RPMI7951 (cell line): ENCODE measurements at places on chromosomes 1 and 21. TPM values are rescaled to one million over a fixed set of nuclear protein-coding genes. Genes with fewer than 3 reads are reported as not detected.
A peak's percentile ranks its signal among the peaks of the same experiment; 100 is the strongest.

DNA sequence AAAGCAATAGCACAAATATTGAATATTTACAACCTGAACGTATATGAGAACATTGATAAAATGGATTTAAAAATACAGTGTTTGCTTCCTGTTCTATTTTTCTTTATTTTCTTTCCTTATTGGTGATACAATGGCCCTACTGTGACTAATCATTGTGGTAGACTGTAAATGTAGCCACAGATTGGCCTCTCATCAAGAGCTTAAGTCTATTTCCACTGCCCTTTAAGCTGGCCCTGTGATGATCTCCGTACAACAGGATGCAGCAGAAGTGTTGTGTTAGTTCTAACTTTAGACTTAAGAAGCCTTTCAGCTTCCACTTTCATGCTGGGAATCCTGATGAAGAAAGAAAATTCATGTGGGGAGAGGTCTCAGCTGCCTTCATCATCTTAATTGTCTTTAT lies 285.6 kb upstream of the B3GALT2 start:
- peak; percentile 18 for DNase-seq

- DNase-seq, result no peak
These were observed 12.0 kb downstream of the ADGRL2 start for GRCh38 chr1:81812712-81813111.

DNA sequence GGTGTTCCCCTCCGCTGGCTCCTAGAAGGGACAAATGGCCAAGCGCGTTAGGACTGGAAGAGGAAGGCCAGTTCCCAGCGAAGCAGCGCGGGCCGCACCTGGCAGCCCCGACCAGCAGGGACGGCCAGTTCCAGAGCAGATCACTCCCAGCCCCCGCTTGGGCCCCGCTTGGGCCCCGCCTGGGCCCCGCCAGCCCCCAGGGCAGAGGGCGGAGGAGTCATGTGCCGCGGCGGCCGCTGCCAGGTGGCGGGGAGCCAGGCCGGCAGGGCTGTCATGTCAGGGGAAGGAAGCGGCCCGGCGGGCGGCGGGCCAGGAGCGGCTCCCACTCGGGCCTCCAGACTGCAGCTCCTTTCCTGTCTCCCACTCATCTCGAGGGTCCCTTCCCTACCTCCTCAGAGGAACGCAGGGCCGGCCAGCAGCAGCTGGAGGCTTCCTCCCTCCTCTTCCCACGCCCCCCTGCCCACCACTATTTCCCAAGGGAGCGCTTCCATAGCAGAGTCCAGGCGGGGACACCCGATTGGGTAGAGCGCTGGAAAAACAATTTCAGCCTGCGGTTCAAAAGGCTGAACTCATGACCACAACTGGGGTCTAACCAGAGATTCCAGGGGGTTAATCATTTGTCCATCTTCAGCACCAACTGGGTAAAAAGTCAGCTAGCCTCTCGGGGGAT lies 16.5 kb downstream of the ZNF697 start:
- DNase-seq, result peak; percentile 93

DNA sequence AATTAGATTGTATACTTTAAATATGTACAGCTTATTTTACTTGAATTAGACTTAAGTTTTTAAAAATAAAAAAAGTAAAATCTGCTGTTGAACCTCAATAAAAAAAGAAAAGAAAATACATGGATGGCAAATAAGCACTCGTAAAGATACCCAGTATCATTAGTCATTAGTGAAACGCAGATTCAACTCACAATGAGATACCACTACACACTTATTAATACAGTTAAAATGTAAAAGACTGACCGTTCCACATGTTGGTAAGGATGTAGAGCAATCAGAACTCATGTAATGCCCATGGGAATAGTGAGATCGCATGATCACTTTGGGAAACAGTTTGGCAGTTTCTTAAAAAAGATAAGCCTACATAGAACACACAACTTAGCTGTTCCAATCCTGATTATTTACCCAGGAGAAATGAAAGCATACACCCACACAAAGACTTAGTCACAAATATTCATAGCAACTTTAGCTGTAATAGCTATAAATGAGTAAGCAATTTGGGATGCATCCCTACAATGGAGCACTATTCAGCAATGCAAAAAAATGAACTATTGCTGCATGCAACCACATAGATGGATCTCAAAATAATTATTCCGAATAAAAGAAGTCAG lies 7.3 kb downstream of the SH2D1B start:
- DNase-seq, result peak; percentile 24

DNA sequence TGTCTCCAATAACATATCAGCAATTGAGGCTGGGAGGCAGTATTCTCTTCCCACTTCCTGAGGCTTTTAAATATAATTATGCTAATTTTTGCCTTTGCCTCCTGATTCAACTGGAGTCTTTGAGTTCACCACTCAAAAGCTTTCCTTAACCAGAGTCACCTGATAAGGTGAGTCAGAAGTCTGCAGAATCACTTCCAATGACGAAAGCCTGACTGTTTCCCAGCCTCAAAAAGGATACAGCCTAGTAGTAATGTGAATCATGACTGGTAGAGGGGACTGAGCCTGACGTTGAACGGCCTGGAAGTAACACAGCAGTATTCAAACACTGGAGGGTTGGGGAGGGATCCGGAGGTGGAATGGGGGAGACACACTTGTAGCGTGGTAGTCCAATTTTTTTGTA lies 10.4 kb upstream of the MRPL9 start:
- peak; percentile 17 for DNase-seq

- no peak for DNase-seq
These were observed 198.2 kb upstream of the FGGY start for GRCh38 chr1:59098655-59099054.

DNA sequence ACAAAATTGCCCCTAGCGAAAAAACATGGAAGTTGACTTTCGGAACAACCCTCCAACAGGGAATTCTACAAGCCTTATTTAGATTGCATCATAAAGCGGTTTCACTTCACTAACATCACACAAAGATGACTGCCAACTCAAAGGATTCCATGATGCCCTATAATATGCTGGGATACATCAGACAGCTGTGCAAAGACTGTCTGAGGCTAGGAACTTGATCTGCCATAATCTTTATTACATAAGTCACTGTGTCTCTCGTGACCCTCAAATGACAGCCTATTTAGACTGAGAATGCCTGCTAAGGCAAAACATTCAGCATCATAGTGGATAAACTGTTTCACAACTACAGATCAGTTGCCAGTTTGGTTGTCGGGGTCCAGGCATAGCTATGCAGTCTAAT lies 23.8 kb downstream of the FH start:
- DNase-seq, result no peak

GRCh38 chr1:237031480-237031879 lies 10.5 kb upstream of the RYR2 start:
- peak; percentile 27 for DNase-seq

DNA sequence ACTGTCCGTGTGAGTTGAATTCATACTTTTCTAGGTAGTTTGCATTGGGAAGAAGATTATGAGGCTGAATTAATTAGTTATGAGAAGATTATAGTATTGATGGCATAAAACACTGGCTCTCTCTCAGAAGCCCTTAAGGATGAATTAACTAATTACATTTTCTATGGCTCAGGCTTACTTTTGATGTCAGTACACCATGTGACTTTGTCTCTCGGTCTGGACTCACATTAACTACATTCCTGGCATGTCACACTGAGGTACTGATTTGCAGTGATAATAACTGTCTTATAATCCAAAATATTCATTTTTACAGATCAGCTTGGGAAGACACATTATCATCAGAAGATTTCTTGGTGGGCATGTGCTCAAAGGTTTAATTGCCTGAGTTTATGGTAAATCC lies 362.2 kb downstream of the ZP4 start:
- DNase-seq, result no peak

DNA sequence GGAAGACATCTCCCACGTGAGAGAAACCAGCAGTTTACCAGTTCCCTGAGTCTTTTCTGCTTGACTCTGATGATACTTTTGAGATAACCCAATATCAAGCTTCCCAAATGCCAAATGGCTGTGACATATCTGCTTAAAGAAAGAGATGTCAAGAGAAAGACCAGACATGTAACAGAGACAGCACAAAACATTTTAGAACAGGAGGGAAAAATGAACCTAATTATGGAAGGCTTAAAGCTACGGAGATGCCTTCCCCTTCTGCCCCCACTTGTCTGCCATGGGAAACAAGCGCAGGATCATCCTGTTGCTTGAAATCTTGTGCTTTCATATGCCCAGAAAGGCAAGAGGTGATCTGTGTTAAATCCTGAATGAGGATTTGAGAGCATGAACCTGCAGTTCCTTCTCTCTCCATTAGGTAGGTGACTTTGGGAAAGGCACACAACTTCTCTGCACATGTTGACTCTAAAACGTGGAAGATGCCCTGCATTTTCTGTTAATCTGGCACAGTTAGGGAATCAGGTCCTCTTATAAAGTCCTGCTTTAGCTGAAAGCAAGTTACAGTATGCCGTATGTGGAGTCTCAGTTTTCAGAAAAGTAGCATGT lies 46.7 kb upstream of the MTR start:
- DNase-seq, result no peak

DNA sequence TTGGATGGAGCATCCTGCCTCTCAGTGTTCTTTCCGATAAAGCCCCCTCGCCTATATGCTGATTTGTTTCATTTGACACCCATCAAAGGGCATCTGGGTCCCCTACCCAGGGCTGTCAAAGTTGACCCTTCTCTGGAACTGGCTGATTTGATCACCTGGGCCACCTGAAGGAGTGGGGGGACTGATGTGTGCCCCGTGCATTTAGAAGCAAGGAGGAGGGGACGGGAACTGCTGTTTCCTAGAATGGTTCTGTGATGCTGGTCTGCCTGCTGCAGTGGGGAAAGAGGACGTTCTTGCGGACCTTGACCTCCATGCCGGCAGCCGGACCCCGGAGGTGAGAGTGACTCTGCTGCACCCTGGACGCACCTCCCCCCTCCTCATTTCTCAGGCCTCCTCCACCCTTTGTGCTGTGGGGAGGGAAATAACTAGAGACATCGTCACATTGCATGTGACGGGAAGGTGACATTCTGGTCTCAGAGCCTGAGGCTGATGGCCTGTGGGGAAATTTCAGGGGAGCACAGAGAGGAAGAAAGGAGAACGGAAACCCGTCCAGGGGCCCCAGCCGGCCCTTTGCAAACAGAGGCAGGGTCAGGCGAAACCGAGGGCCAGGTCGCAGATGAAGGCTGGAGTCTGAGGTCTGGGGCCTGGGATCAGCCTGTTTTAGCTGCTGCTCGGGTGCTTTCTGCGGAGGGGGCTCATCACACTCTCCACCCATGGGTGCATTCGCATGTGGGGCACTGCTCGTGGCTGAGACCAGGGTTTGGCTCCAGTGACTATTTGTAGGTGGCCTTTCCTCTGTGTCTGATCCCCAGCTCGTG lies 25.7 kb downstream of the CRYAA start:
- DNase-seq, result no peak

- no peak for DNase-seq
These were observed 11.2 kb upstream of the CACYBP start for GRCh38 chr1:174988539-174988938.

DNA sequence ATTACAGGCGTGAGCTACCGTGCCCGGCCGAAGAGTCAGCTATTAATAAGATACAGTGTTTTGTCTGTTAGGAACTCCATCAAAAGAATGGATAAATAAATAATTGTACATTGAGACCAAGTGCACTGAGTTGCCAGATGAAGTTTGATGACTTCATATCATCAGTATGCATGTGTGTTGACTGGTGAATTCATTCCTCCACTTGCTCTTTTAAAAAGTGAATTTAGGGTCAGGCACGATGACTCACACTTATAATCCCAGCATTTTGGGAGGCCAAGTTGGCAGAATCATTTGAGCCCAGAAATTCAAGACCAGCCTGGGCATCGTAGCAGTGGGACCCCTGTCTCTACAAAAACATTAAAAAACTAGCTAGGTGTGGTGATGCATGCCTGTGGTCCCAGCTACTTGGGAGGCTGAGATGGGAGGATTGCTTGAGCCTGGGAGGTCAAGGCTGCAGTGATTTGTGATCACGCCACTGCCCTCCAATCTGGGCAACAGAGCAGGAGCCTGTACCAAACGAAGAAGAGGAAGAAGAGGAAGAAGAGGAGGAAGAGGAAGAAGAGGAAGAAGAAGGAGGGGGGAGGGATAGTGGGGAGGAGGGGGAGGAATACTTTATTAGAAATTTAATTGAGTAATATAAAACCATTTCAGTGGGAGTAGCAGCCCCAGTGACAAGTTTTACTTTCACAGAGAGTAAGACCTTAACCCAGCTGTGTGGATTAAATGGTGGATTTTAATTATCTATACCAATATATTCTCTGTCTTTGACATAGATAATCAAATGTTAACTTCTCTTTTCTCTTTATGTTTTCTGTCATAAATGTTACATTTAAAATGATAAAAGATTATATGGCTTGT lies 74.9 kb downstream of the CCDC18 start:
- DNase-seq, result peak; percentile 52

DNA sequence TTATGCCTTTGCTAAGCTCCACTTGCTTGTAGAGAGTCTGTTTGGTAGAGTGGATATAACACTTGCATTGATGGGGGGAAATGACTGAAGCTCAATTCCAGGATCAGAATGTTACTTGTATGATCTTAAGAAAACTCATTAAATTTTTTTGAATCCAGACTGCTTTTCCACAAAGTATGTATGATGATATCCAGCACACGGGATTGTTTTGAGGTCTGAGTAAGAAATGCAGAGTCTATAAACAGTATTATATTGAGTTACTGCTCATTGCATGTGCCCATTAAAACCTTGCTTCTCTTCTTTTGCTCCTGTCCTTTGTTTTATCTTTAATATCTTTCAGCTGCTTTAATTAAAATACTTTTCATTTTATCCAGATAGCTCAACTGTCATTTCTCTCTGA lies 570.4 kb upstream of the ZRANB2 start:
- DNase-seq, result no peak

GRCh38 chr1:111769517-111770146 lies 13.9 kb downstream of the DDX20 start:
- peak; percentile 67 for DNase-seq

- DNase-seq, result no peak
These were observed 39.0 kb downstream of the AHDC1 start for GRCh38 chr1:27564710-27565649.

DNA sequence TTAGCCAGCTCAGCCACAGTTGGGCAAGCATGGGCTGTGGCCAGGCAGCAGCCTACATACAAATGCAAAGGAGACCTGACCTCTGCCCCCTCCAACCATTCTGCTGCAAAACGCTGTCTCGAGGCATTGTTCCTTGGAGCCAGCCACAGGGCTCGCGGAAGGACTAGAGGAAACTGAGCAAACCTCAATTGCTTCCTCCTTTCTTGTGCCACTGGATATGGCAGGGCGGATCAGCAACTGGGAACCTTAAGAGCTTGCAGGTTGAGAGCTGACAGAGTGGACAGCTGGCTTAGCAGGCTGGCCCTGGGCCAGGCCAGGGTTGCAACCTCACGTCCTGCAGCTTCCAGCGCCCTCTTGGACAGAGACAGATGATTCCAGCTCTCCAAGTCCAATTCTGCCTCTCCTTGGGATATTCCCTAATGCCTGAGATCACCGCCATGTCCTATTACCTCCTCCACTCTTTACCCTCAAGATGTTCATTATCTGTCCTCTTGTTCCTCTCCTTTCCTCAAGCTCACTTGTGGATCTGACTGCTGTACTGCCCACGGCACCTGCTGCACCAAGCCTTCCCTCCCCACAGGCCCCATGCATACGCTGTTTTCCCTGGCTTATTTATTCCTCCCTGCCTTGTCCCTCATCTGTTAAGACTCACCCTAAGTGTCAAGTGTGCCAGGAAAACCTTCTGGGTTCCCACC lies 67.5 kb downstream of the SDC3 start:
- peak; percentile 51 for DNase-seq

PDC gene
- not detected in 2 replicates for total RNA-seq

TACSTD2 gene
- not detected in 2 replicates for total RNA-seq

OLFM3 gene
- total RNA-seq, result not detected in 2 replicates

MYOCOS gene
- total RNA-seq, result not detected in 2 replicates

EXO1 gene
- total RNA-seq, result 23.4 and 29.9 TPM in 2 replicates

VANGL2 gene
- 0.10 and 0.12 TPM in 2 replicates for total RNA-seq

NUP133 gene
- 33.1 and 33.2 TPM in 2 replicates for total RNA-seq

LCE2A gene
- total RNA-seq, result not detected in 2 replicates

SHC1 gene
- total RNA-seq, result 111 and 115 TPM in 2 replicates

LBR gene
- 26.1 and 38.2 TPM in 2 replicates for total RNA-seq

HSD3B1 gene
- not detected in 2 replicates for total RNA-seq

PDZK1IP1 gene
- not detected in 2 replicates for total RNA-seq
